ENCODE measurements at places on chromosomes 3 and 15.

DNA sequence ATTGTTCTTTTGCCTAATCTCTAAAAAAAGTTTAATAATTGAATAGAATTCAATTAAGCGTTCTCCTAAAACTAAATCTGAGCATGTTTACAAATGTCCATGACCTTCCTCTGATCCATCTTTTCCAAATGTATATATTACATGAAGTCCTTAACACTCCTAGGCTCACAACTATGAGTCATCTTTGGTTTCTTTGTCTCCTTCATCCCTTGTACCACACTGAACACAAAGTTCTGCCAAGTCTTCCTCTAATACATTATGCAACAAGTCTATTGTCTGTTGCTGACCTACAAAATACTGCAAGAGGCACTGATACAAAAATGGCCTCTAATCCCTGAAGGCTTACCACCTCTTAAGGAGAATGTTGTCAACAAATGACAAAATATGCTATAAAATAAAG, 550.2 kb downstream of the PYDC2 start:
- DNase-seq = peak; percentile 4

- DNase-seq = no peak
Measured at GRCh38 chr3:151839313-151839631, 25.4 kb downstream of the AADAC start.

DNA sequence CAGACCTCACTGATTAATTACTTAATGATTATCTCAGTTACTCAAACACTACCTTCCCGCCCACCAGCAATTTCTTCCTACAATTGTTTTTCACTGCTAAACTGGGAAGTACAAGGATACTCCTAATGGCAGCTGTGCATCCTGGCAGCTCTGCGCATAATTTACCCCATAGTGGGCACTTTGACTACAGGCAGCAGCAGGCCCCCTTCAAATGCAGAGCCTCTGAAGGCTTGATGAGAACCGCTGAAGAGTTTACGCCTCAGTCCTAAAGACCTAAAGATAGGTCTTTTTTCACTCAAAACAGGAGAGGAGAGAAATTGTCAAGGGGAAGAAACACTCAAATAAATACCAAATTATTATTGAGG, 10.7 kb downstream of the CCDC32 start:
- DNase-seq = no peak

DNA sequence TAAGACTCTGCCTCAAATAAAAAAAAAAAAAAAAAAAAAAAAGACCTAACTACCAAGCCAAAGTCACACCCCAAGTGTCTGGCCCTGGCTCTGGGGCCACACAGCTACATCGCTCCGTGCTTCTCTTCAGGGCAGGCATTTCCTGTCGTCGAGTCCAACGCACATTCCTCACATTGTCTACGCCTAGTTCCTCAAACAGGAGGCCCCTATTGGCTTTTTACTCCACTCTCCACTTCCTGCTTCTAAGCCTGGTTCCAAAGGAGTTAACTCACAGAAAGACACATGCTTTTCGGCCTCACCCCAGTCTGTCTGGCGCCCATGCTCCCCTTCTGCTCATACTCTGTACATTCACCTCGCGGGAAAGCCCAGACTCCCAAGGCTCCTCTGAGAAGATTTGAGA, 28.8 kb downstream of the KNG1 start:
- peak; percentile 88 for DNase-seq

- DNase-seq = no peak
Measured at GRCh38 chr15:91225741-91226140, 125.7 kb downstream of the SV2B start.

DNA sequence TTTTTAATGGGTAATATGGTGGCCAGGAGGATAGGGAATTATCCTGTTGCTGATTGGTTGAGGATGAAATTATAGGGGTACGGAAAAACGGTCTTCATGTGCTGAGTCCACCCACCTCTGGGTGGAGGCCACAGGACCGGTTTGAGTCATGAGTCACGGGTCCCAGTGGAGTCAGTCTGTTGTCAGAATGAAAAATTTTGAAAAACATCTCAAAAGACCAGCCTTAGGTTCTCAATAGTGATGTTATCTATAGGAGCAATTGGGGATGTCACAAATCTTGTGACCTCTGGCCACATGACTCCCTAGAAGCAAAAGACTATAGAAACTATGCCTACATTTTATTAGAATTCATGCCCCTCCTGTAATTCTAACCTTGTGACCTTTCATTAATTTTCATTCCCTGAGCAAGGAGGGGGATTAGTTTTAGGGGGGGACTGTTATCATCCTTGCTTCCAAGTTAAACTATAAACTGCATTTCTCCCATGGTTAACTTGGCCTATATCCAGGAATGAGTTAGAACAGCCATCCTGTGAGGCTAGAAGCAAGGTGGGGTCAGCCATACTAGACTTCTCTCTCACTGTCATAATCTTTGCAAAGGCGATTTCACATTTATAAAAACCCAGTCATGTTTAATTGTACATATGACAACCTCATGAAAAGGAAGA, 101.2 kb downstream of the TCF12 start:
- DNase-seq = no peak

- no peak for DNase-seq
Measured at GRCh38 chr15:38587214-38587613, 22.6 kb upstream of the RASGRP1 start.

Data from iris pigment epithelial cell (primary cell).